ENCODE measurements at places on chromosomes 16 and 17.

DNA sequence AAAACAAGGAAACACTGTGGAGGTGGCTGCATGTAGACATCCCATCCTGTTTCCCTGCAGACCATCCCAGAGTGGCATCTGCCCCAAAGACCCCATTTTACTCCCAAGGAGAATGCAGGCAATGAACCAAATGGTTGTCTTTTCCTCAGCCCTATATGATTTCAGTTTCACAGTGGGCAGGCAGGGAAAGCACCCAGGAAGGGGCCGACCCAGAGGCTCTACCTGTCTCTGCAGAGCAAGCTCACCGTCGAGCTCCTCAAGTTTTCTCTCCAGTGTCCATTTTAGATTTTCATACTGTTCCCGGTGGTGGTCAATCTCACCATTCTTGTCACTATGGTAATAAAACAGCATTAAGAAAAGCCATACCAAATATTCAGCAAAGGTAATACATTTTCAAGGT lies 14.6 kb downstream of the CCDC57 start:
- no peak for DNase-seq

- DNase-seq, result no peak
Measured at GRCh38 chr17:62790564-62790986, 17.5 kb downstream of the MARCHF10 start.

GRCh38 chr16:88844419-88845036 lies 12.2 kb downstream of the GALNS start:
- no peak for DNase-seq

DNA sequence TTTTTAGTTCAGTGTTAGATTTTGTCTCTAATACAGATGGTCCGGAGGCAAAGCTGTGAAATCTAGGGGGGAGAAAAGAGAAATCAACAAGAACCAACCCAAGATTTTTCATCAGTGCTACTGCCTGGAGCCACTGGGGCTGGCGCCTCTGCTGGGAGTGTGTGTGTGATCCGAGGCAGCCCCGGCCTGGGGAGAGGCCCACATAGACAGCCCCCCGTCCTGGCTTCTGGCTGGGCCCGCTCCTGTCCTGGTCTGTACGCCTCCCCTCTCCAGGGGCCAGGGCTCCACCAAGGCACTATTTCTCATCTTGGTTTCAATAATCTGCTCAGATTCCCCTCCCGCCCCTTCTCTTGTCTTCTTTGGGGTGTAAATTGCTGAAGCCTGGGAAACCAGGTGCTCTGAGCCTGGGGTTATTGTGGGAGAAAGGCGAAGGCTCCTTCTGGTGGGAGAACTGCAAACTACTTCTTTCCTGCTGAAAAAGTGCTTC lies 7.8 kb downstream of the BAHCC1 start:
- DNase-seq, result no peak

DNA sequence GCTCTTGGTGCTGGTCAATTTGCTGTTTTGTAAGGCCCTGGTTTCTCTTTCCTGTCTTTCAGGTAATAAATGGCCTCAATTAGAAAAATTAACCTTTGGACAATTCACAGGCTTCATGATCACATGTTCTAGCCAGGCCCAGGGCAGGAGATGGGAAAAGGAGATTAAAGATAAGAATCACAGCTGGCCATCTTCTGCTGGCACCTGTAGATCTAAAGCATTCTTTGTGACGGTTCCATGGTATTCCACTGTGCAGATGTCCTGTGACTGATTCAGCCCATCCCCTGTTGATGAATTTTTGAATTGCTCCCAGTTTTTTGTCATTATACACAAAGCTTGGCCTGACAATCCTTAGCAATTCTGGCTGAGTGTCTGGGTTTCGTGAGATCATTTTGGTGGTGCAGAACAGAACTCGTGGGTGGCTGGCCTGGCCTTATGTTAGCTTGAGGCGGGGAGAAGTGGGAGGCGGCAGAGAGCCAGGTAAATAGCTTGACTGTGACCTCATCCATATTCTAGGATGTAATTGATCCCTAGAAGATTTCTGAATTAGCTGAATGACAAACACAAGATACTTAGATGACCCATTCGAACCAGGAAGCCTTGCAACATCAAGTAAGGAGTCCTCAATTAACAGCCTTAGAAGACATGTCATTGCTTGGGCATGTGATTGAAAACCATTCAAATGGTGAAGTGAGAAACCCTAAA lies 14.1 kb downstream of the TMC5 start:
- DNase-seq, result no peak

DNA sequence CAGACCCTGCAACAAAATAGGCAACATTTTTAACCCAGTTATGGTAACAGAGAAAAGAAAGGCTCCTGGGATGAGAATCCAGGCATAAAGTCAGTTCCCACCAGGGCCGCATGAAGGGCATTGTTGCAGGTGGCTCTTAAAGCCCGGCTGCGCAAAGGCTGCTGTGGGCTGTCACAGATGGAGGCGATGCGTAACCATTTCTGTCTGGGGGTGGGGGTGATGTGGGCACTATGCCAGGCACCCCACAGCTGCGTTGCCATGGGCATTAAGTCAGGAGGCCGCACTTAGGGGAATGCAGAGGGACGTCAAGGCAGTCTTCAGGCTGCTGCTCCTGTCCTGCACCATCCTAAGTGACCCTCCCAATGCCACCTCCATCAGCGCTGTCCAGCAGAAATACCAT lies 228.4 kb downstream of the CPPED1 start:
- no peak for DNase-seq

- no peak for DNase-seq
Measured at GRCh38 chr16:56289416-56289815, 98.1 kb downstream of the GNAO1 start.

GRCh38 chr17:81288715-81289114 lies 6.4 kb downstream of the SLC38A10 start:
- DNase-seq, result no peak

DNA sequence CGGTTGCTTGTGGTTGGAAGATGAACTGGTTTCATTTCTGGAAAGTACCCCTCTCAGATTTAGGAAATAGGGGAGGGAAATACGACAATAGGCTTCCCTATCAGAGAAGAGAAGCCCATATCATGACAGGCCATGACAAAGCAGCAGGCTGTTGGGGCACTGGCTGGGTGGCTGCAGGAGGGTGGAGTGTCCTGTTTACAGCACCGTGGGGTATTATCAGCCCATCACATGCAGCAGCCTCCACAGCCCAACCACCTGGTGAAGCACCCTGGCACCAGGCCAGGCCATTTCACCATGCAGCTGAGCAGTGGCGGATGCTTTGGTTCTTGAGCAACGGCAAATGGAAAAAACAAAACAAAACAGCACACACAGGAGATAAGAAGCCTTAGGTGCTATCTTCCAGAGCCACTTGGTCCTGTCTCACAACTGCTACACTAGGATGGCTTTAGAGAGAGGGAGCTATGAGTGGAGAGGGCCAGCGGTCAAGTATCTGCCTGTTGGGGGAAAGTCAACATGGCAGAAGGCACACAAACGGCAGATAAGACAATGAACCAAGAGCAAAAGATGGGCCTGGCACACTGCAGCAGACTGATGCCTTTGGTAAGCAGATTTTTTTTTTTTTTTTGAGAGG lies 24.2 kb downstream of the FAM117A start:
- DNase-seq, result peak; percentile 96

- no peak for DNase-seq
Measured at GRCh38 chr16:86042996-86043725, 144.2 kb downstream of the IRF8 start.

DNA sequence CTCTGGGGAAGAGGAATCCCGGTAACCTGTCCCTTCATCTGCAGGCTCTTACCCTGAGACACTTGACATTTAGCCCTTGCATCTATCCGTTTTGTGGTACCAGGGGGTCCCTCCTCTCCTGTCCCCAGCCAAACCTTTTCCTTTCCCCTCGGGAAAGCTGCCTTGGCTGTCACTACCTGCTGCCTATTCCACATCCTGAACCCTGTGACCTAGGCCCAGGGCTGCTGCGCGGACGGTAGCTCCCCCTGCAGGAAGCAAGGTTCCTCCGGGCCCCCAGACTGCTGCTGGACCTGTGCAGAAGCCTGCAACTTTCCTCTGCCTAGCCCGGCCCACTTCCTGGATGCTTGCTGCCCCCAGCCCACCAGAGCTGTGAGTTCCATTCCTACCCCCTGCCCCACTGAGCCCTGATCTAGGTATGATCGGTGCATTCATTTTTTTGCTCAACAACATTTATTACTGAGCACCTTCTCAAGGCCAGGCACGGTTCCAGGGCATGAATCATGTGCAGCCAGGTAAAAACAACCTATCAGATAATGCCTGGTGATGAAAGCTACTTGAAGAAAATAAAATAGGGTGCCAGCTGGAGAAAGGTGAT lies 10.5 kb upstream of the ALDOA start:
- DNase-seq, result peak; percentile 44

GRCh38 chr17:4815043-4815675 lies 8.2 kb downstream of the PLD2 start:
- DNase-seq, result no peak

DNA sequence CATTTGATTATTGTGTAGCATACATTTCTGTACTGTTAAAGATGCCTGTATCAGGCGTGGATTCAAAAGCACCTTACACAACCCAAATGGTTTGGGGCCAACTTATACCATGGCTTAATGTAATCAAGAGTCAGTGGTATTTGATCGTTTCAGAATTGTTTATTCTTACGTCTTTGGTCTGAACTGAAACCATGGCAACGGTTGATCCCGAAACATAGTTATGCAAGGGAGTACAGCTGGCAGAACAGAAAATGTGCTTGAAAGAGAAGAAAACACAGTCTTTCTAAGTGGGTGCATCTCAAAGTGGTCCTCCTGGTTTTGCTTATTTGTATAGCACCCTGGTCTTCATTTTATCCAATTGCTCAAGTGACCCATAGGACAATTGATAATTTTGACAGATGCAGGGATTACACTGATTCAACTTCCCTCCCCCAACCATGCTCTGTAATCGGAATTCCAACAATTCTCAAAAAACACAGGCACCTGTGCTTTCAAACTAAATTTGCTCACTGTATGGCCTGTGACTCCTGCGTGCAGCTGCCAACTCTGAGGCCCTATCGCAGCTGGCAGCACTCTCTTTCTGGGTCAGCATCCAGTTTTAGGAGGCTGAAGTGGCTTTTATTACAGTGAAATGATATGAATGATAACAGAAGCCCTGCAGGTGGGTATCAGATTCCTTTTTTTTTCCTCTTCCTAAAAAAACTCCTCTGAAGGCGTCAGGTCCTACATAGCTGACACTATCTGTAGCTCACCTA lies 77.0 kb upstream of the AXIN2 start:
- no peak for DNase-seq
